ENCODE measurements at places on chromosomes 6 and 20.

DNA sequence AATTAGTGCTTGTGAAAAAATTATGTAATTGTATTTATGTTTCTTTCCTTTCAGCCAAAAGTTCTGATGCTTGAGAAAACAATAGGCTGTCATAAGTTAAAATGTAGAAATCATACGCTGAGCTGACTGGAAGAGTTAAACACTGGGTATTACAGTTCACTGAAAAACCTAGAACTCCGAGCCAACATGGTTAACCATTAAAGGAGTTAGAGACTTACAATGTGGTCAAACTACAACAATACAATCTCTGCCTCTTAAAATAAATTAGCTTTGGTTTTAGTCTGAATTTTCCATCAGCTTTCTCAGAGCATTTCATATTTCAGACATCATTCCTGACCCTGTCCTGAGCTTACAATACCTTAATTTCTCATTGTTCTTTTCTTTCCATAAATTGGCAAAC lies 91.0 kb downstream of the COL12A1 start:
- no peaks in the 10 kb centered on the region for H3K4me1 ChIP-seq
- no peak overlapping the region for H3K27ac ChIP-seq
- no peaks in the 10 kb centered on the region for H3K27me3 ChIP-seq
- H3K4me3 ChIP-seq: no peak overlapping the region

GRCh38 chr6:159852877-159853276 lies 37.9 kb upstream of the MAS1 start:
- H3K4me3 ChIP-seq: no peak overlapping the region
- no peaks in the 10 kb centered on the region for H3K36me3 ChIP-seq
- peaks cover 3% of the 10 kb centered on the region for H3K27me3 ChIP-seq
- H3K27ac ChIP-seq: no peak overlapping the region

- peaks cover 28% of the 10 kb centered on the region for H3K4me1 ChIP-seq
- no peak overlapping the region for H3K27ac ChIP-seq
- H3K4me3 ChIP-seq: no peak overlapping the region
- no peaks in the 10 kb centered on the region for H3K27me3 ChIP-seq
- peak; percentile 55 for DNase-seq
- no peaks in the 10 kb centered on the region for H3K36me3 ChIP-seq
Measured at GRCh38 chr20:50283922-50284810, 93.5 kb downstream of the CEBPB start.

- no peak overlapping the region for H3K4me3 ChIP-seq
- H3K36me3 ChIP-seq: no peaks in the 10 kb centered on the region
- no peak overlapping the region for H3K27ac ChIP-seq
- DNase-seq: no peak
Measured at GRCh38 chr6:93196406-93196970, 222.9 kb downstream of the EPHA7 start.

GRCh38 chr6:6711832-6712448 lies 123.4 kb downstream of the LY86 start:
- H3K27ac ChIP-seq: peak overlapping the region; percentile 23
- no peak overlapping the region for H3K4me3 ChIP-seq
- H3K36me3 ChIP-seq: no peaks in the 10 kb centered on the region
- no peaks in the 10 kb centered on the region for H3K27me3 ChIP-seq
- peaks cover 31% of the 10 kb centered on the region for H3K4me1 ChIP-seq

- H3K27me3 ChIP-seq: peaks cover 23% of the 10 kb centered on the region
- no peak overlapping the region for H3K4me3 ChIP-seq
- no peaks in the 10 kb centered on the region for H3K4me1 ChIP-seq
- H3K36me3 ChIP-seq: no peaks in the 10 kb centered on the region
- H3K27ac ChIP-seq: no peak overlapping the region
Measured at GRCh38 chr6:52243282-52243893, 912 bp downstream of the IL17F start.

DNA sequence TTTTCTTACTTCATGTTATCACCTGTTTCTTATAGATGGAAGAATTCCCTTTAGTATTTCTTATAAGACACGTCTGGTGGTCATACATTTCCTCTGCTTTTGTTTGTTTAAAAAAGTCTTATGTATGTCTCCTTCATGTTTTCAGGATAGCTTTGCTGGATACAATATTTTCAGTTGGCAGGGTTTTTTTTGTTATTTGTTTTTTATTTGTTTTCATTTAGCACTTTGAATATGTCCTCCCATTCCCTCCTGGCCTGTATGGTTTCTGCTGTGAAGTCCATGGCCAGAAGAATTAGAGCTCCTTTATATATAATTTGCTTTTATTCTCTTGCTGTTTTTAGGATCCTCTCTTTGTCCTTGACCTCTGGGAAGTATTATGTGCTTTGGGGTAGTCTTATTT lies 82.7 kb upstream of the RAB32 start:
- no peak for DNase-seq
- H3K27me3 ChIP-seq: no peaks in the 10 kb centered on the region
- no peaks in the 10 kb centered on the region for H3K36me3 ChIP-seq
- no peak overlapping the region for H3K4me3 ChIP-seq
- H3K4me1 ChIP-seq: no peaks in the 10 kb centered on the region

- no peak overlapping the region for H3K4me3 ChIP-seq
- no peak for DNase-seq
- H3K27me3 ChIP-seq: no peaks in the 10 kb centered on the region
- H3K4me1 ChIP-seq: no peaks in the 10 kb centered on the region
- H3K27ac ChIP-seq: no peak overlapping the region
Measured at GRCh38 chr6:17638212-17638715, 38.2 kb downstream of the FAM8A1 start.

- no peak for DNase-seq
- H3K27ac ChIP-seq: no peak overlapping the region
- no peak overlapping the region for H3K4me3 ChIP-seq
- H3K27me3 ChIP-seq: peaks cover 78% of the 10 kb centered on the region
- peaks cover 24% of the 10 kb centered on the region for H3K4me1 ChIP-seq
- no peaks in the 10 kb centered on the region for H3K36me3 ChIP-seq
Measured at GRCh38 chr6:168273441-168274036, 46.0 kb downstream of the DACT2 start.

DNA sequence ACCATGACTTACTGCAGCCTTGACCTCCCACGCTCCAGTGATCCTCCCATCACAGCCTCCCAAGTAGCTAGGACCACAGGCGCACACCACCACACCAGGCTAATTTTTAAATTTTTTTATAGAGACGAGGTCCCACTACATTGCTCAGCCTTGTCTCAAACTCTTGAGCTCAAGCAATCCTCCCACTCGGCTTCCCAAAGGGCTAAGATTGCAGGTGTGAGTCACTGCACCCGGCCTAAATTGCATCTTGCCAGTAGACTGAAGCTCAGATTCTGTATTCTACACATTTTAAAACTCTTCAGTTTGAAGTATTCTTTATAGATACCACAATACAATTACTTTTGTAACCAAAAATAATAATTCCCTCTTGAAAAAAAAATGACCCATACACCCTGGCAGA lies 11.4 kb downstream of the NUDT3 start:
- H3K27ac ChIP-seq: no peak overlapping the region
- peaks cover 55% of the 10 kb centered on the region for H3K36me3 ChIP-seq
- peaks cover 6% of the 10 kb centered on the region for H3K4me1 ChIP-seq
- no peak for DNase-seq
- H3K27me3 ChIP-seq: no peaks in the 10 kb centered on the region

Data from K562 (cell line).